ENCODE measurements at places on chromosomes 2 and 18.

GRCh38 chr2:73922681-73923080 is 4.0 kb upstream of the DGUOK start:
- H3K36me3 ChIP-seq = peaks cover 2% of the 10 kb centered on the region
- no peak overlapping the region for H3K4me3 ChIP-seq
- H3K4me1 ChIP-seq = peaks cover 21% of the 10 kb centered on the region
- H3K27ac ChIP-seq = no peak overlapping the region
- no peak for DNase-seq
- peaks cover 6% of the 10 kb centered on the region for H3K27me3 ChIP-seq

GRCh38 chr18:3214855-3215637 is 4.7 kb downstream of the MYOM1 start:
- H3K27ac ChIP-seq = no peak overlapping the region
- no peak overlapping the region for H3K4me3 ChIP-seq
- DNase-seq = no peak
- peaks cover 12% of the 10 kb centered on the region for H3K4me1 ChIP-seq

GRCh38 chr18:79765491-79766245 is 32.1 kb upstream of the KCNG2 start:
- H3K36me3 ChIP-seq = peaks cover 7% of the 10 kb centered on the region
- H3K4me3 ChIP-seq = no peak overlapping the region
- H3K4me1 ChIP-seq = no peaks in the 10 kb centered on the region
- peaks cover 15% of the 10 kb centered on the region for H3K27me3 ChIP-seq
- H3K27ac ChIP-seq = no peak overlapping the region
- no peak for DNase-seq

DNA sequence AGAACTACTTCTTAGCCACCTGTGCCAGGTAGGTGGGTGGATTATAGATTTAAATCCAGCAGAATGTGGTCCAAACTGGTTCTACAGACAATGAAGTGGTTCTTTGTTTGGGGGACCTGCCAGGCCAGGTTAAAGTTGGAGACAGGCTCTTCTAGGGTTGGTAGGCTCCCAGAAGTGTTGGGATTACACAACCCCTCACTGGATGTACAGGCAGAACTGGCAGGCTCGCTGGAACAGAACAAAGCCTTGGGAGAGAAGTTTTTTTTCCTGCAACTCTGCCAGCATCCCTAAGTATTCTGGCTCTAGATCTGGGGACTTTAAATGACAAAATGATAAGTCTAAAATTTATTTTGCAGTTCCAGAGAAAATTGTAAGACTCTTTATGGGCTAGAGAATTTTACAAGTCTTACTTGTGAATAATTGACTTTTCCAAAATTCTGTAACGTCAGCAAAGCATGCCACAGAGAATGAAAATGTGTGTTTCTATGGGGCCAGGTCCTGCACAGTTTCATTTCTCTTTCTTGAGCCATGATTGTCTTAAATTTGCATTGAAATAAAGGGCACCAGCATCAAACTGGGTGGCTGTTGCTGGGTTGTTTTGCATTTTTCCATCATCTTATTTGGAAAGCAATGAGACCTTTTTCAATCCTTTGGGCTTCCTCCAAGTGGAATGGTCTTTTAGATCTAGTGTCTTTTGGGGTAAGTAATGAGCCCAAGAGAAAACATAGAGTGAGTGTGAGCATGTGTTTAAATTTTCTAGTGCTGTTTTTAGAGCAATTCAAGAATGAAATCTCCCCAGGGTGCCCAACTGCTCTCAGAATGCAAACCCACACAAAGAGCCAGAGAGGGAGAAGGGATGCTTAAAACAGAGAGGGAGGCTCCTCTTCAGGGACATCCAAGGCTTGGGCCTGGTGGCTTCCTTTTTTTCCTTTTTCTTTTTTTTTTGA is 32.4 kb upstream of the ATL2 start:
- H3K4me1 ChIP-seq = no peaks in the 10 kb centered on the region
- H3K27ac ChIP-seq = no peak overlapping the region
- DNase-seq = no peak
- H3K27me3 ChIP-seq = peaks cover 8% of the 10 kb centered on the region

- no peak for DNase-seq
- no peak overlapping the region for H3K4me3 ChIP-seq
- H3K27me3 ChIP-seq = no peaks in the 10 kb centered on the region
- no peak overlapping the region for H3K27ac ChIP-seq
- peaks cover 8% of the 10 kb centered on the region for H3K36me3 ChIP-seq
Measured at GRCh38 chr18:62044490-62045000, 142.3 kb downstream of the PIGN start.

GRCh38 chr2:86039963-86040655 is 65.6 kb downstream of the POLR1A start:
- peak overlapping the region; percentile 95 for H3K27ac ChIP-seq
- H3K27me3 ChIP-seq = no peaks in the 10 kb centered on the region
- H3K4me1 ChIP-seq = peaks cover 67% of the 10 kb centered on the region
- H3K4me3 ChIP-seq = no peak overlapping the region
- no peak for DNase-seq

- H3K4me1 ChIP-seq = no peaks in the 10 kb centered on the region
- H3K27ac ChIP-seq = peak overlapping the region; percentile 7
- no peak overlapping the region for H3K4me3 ChIP-seq
- no peak for DNase-seq
Measured at GRCh38 chr2:10234013-10234306, 68.7 kb upstream of the HPCAL1 start.

- DNase-seq = no peak
- H3K36me3 ChIP-seq = no peaks in the 10 kb centered on the region
- H3K27me3 ChIP-seq = no peaks in the 10 kb centered on the region
- H3K27ac ChIP-seq = no peak overlapping the region
- no peak overlapping the region for H3K4me3 ChIP-seq
Measured at GRCh38 chr2:56707218-56707617, 523.4 kb downstream of the CCDC85A start.

- peaks cover 4% of the 10 kb centered on the region for H3K36me3 ChIP-seq
- peak overlapping the region; percentile 98 for H3K4me3 ChIP-seq
- no peak for DNase-seq
- H3K4me1 ChIP-seq = peaks cover 42% of the 10 kb centered on the region
Measured at GRCh38 chr2:178477443-178478129, 814 bp downstream of the FKBP7 start.

GRCh38 chr2:233119806-233120205 is 59.7 kb downstream of the INPP5D start:
- no peak overlapping the region for H3K27ac ChIP-seq
- no peaks in the 10 kb centered on the region for H3K27me3 ChIP-seq
- peaks cover 49% of the 10 kb centered on the region for H3K36me3 ChIP-seq
- peaks cover 36% of the 10 kb centered on the region for H3K4me1 ChIP-seq

DNA sequence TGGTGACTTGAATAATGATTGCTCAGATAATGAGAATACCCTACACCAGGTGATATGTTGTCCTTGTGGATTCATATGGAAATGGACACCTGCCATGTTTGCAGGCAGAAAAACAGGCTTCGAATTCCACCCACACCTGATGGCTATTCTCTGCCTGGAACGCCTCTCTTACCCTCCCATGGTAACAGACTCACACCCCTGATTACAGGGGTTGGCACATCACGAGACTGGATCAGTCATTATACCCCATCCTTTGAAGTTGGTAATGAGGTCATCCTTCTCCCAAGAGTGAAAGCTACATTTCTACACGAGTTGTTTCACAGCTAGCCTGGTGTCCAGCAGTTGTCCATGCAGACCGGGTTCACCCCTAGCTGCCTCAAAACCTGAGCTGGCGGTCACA is 71.4 kb upstream of the MBOAT2 start:
- no peak for DNase-seq
- no peaks in the 10 kb centered on the region for H3K36me3 ChIP-seq
- H3K4me1 ChIP-seq = no peaks in the 10 kb centered on the region
- H3K27me3 ChIP-seq = peaks cover 9% of the 10 kb centered on the region

GRCh38 chr2:55875434-55876135 is 48.0 kb downstream of the EFEMP1 start:
- no peaks in the 10 kb centered on the region for H3K27me3 ChIP-seq
- H3K4me1 ChIP-seq = no peaks in the 10 kb centered on the region
- DNase-seq = no peak
- H3K4me3 ChIP-seq = no peak overlapping the region
- H3K27ac ChIP-seq = no peak overlapping the region

DNA sequence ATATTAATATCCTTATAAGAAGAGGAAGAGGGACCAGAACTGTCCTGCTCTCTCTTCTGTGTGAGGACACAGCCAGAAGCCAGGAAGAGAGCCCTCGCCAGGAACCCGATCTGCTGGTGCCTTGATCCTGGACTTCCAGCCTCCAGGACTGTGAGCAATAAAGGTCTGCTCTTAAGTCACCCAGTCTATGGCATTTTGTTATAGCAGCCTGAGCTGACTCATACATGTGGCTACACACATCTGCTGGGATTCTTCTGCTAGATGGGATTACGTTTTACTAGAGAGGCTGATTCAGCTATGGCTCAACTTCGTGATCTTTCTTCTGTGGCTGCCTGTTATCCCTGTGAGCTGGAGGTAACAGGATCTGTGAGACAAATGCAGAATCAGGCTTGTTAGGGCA is 29.6 kb downstream of the ARL4C start:
- no peaks in the 10 kb centered on the region for H3K27me3 ChIP-seq
- no peak for DNase-seq
- H3K4me3 ChIP-seq = no peak overlapping the region

DNA sequence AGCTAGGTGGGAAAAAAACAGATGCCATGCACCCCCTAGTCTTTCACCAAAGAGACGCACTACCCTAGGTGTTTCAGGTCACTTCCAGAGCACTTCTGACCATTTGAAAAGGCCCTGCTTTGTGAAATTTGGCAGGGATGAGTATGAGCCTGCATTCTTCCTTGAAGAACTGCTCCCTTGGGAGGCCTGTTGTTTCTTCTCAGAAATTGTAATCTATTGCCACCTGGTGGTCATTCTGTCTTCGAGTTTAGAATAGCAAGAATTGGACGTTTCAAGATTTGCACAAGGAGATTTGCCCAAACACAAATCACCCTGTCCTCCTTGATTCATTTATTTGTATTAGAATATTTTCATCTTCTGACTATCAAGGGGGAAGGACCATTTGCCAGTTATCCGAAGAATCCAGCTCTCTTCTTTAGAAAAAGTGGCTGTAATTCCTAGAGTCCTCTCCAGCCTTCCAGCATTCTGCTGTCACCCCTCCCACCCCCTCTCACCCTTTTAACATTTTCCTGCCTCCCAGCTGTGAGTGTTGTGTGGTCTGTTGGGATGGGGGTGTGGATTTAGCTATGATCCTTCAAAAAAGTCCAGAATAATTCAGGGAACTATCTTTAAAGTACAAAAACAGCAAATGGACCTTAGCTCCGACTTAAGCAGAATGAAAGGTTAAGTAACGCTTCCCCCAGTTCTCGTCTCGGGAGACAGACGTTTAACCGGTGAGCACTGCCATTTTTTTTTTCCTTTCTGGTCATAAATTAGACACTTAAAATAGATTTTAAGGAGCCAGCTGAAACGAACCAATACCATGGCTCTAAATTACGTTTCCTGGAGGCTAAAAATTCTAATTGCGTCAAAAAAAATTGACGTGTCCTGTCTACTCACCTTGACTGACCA is 3.7 kb upstream of the GAD1 start:
- no peak for DNase-seq
- peaks cover 68% of the 10 kb centered on the region for H3K27me3 ChIP-seq
- H3K4me1 ChIP-seq = peaks cover 29% of the 10 kb centered on the region
- no peaks in the 10 kb centered on the region for H3K36me3 ChIP-seq
- no peak overlapping the region for H3K27ac ChIP-seq
- no peak overlapping the region for H3K4me3 ChIP-seq

GRCh38 chr2:221521233-221521845 is 50.8 kb downstream of the EPHA4 start:
- no peaks in the 10 kb centered on the region for H3K27me3 ChIP-seq
- H3K36me3 ChIP-seq = peaks cover 5% of the 10 kb centered on the region
- no peak for DNase-seq
- H3K4me1 ChIP-seq = peaks cover 10% of the 10 kb centered on the region
- no peak overlapping the region for H3K27ac ChIP-seq

DNA sequence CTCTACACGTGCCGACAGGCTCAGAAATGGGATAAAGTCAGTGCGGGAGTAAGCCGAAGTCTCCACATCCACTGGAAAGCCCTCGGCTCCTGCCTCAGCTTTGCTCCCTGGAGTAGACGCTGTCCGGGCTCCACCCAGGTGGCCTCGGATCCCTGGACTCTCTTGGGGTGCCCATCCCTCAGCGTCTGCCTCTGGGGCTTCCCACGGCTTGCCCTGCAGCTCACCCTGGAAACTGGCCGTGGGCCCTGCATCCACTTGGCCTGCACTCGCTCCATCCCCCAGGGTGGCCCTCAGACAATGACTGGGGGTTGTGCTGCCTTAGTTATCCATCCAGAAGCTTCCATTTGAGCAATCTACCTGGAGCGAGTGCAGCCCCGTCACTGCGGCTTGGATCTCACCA is 36.2 kb upstream of the TAF1B start:
- H3K27ac ChIP-seq = no peak overlapping the region
- DNase-seq = peak; percentile 28
- H3K4me1 ChIP-seq = no peaks in the 10 kb centered on the region
- peaks cover 19% of the 10 kb centered on the region for H3K27me3 ChIP-seq

All from activated CD8-positive, alpha-beta memory T cell treated with anti-CD3 and anti-CD28 coated beads, Interleukin-2, amount 10 ng/mL, durations not matched to agents 7 days and 5 days (primary cell).